ENCODE measurements at places on chromosomes 16 and 17.

GRCh38 chr16:88970050-88970449 is 7.0 kb downstream of the CBFA2T3 start:
- no peak for DNase-seq

- DNase-seq = no peak
Measured at GRCh38 chr16:85891776-85892166, 7.2 kb upstream of the IRF8 start.

GRCh38 chr16:83118365-83118764 is 491.6 kb downstream of the CDH13 start:
- no peak for DNase-seq

GRCh38 chr16:4327386-4328045 is 11.6 kb downstream of the GLIS2 start:
- no peak for DNase-seq

- DNase-seq = no peak
Measured at GRCh38 chr17:73240561-73240960, 21.1 kb downstream of the CPSF4L start.

- DNase-seq = no peak
Measured at GRCh38 chr17:64698725-64699124, 36.6 kb upstream of the SMURF2 start.

GRCh38 chr16:81836279-81837054 is 57.4 kb downstream of the PLCG2 start:
- DNase-seq = no peak

- DNase-seq = no peak
Measured at GRCh38 chr17:12686486-12686885, 20.8 kb downstream of the MYOCD start.

- DNase-seq = no peak
Measured at GRCh38 chr17:80682372-80682771, 137.7 kb downstream of the RPTOR start.

GRCh38 chr17:66715076-66715675 is 119.7 kb upstream of the CACNG5 start:
- DNase-seq = no peak

GRCh38 chr17:37089956-37090355 is 141.2 kb downstream of the AATF start:
- no peak for DNase-seq

GRCh38 chr17:41943492-41943891 is 13.1 kb downstream of the ODAD4 start:
- no peak for DNase-seq

DNA sequence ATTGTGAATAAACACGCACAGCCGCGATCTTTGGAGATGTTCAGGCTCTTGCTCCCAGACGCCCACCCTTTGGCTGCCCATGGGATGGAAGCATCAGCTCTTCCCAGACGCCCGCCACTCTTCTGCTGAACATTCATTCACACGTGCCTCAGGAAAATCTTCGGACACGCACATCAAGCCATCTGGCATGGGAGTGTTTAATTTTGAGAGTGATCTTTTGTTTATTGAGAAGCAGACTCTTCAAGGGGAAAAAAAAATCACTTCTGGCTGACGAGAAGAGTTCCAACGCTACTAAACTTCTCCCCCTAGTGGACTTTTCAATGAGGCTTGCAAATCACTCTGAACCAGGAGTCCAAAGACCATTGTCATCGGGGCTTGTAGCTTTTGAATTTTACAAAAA is 62.0 kb upstream of the NUDT7 start:
- DNase-seq = no peak

DNA sequence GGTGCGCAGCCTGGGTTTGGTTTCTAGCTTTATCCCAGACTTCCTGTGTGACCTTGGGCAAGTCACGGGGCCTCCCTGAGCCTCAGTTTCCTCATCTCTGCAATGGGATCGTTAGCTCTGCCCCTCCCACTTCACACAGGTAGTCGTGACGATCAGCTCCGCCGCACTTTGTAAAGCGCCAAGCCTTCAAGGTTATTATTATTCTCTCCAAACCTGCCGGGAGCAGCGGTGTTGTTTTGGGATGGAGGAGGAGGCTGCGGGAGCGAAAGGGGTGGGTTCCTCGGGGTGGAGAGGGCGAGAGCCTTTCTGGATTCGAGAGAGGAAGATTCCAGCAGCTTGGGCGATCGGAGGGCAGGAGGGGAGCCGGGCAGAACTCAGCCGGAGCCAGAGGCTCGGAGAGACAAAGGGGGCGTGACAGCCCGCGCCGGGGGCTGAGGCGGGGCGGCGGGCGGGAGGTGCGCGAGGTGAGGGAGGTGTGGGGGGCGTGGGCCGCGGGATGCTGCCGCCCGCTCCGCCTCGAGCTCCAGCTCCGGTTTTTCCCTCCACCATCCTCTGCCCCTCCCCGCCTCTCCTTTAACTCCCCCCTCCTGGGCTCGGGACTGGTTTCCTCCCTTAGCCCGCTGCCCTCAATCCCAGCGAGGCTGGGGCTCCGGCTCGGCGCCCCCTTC is at the start of gene EFNB3:
Gene EFNB3 (plus strand): TSS at position 602 of the 668 bp plus-strand sequence. CDS start 397 bp downstream, outside the sequence.
- DNase-seq = no peak

GRCh38 chr17:61017317-61018006 is 339.8 kb downstream of the BCAS3 start:
- no peak for DNase-seq

DNA sequence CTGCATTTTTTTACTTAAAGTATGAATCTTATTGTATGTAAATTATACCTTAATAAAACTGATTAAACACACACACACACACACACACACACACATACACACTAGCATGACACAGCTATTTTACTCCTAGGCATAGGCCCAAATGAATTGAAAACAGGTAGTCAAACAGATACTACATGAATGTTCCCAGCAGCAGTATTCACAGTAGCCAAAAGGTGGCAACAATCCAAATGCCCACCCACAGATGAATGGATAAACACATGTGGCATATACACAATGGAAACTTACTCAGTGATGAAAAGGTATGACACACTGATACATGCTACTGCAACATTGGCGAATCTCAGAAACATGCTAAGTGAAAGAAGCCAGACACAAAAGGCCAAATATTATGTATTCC is 223.5 kb downstream of the CYB561 start:
- no peak for DNase-seq

GRCh38 chr16:1745900-1746692 is 25.2 kb downstream of the NME3 start:
- no peak for DNase-seq
